ENCODE measurements at places on chromosomes 2 and 18.
A peak's percentile ranks its signal among the peaks of the same experiment; 100 is the strongest.

GRCh38 chr2:200509612-200510433 lies at the start of gene KCTD18:
Gene KCTD18 (minus strand): TSS chr2:200510068. CDS start chr2:200507016, 3,052 bp downstream.
- peak; percentile 87 for DNase-seq

DNA sequence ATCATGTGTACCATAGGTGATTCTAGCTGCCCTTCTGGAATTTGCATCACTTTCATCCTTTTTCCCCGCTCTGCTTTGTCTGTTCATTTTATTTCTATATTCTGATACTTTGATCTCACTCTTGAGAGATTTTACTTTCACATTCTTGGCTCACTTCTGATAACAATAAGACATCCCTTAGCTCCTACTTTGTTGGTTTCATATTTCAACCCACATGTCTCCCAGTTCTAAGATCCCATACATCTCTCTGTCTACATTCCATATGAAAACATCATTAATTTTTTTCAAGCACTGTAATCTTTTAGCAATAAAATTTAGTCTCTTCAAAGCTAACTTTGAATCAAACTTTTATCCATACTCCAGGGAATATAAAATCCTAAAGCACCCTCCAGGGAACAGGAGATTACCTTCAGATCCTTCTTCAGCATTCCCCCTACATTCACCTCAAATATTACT lies 75.6 kb downstream of the COL3A1 start:
- DNase-seq: no peak

DNA sequence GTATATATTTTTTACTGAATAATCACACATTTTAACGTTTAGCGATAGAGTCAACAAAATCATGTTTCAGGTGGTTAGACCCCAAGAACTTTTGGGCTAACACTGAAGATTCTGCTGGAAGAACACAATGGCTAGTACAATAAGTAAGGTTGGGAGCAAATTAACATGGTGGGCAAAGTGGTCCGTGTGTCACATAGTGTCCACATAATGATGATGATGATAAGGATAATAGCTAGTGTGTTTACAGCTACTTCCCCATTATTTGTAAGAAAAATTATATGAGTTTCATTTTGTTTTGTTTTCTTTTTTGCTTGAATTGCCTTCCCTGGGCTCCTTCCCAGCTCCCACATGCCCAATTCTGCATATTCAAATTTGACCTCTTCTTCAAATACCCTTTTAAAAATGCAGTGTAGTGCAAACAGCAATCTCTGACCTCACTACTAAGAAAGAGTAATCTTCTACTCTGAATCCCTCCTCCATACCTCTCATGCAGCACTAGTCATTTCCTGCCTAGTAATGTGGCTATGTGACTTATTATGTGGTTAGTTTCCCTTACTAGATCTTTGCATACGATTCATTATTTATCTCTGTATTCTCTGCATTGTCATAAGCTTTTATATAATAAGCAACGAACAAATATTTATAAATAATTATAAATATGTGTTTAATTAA lies 16.9 kb upstream of the VPS54 start:
- DNase-seq: no peak

DNA sequence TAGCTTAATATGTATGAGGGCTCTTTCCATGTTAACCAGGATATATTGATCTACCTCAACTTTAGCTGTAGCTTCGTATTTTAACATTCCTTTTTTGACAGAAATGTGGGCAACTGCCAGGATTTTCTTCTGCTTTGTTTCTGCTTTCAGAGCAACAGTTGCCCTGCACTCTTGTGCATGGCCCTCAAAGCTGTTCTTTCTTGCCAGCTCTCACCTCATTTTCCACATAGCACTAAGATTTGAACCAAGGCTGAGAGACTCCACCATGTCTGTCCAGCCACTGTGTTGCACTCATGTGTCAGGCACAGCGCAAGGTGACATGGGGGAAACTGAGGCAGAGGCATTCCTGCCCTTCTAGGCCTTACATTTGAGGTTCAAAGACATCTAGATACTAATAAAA lies 422.8 kb upstream of the RAB12 start:
- DNase-seq: no peak

DNA sequence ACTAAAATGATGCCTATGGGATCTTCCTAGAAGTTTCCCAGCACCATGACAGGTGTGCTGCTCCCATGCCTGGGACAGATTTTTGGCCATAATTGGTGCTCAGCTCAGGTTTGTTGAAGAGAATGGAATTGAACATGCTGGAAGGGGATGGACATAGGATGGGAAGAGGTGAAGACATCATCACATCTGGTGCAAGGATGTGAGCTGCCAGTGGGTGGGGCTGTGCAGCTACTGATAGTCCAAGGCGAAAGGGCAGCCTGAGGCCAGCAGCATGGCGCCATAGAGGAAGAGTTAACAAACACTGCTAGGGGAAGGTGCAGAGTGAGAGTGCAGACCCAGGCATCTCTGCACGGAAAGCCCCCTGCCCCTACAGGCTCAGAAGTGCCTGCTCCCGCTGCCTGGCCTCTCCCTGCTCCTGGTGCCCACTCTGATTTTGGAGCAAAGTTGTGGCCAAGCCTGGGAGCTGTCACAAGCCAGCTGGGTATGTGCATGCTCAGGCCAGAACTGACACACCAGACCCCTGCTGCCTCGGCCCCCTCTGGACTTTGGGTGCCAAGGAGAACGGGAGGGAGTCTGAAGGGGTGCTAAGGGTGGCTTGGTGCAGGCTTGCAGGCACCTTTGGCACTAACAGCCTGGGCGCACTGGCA lies 178.6 kb downstream of the ZBTB7C start:
- DNase-seq: no peak

DNA sequence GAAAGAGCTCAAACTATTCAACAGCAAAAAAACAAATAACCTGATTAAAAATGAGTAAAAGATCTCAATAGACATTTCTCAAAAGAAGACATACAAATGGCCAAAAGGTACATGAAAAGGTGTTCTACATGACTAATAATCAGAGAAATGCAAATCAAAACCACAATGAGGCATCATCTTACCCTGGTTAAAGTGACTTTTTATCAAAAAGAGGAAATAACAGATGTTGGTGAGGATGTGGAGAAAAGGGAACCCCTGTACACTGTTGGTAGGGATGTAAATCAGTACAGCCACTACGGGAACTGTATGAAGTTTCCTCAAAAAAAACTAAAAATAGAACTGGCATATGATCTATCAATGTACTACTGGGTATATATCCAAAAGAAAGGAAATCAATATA lies 39.8 kb upstream of the TMEM163 start:
- no peak for DNase-seq

DNA sequence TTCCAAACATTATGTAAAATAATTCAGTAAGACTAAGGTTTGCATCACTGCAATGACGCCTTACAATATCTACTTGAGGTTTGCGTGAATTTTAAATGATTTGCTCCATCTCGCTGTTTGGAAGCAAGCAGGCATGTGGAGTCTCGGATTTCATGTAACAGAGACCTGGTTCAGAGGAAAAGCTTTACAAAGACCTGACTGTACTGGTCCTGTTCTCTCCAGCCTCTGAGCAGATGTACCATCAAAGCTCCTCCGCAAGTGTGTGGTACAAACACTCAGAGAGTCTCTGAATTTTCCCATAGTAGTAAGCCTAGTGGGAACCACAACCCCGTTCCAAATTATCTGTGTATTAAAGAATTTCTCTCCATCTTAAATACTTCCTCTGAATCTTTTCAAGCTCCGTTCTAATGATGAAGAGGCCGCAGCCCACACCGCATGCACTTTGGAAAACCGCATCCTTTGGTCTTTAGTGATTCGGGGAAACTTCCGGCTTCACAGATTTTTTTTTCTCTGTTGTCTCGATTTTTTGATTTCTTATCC lies 728.1 kb upstream of the SOX11 start:
- DNase-seq: no peak

GRCh38 chr2:135475128-135475527 lies 55.9 kb downstream of the ZRANB3 start:
- no peak for DNase-seq
